WTC11 (cell line): ENCODE measurements at places on chromosomes 13 and 19.
A peak's percentile ranks its signal among the peaks of the same experiment; 100 is the strongest.

- peak; percentile 13 for DNase-seq
Observed at GRCh38 chr13:92677571-92677970, 549.0 kb upstream of the GPC6 start.

DNA sequence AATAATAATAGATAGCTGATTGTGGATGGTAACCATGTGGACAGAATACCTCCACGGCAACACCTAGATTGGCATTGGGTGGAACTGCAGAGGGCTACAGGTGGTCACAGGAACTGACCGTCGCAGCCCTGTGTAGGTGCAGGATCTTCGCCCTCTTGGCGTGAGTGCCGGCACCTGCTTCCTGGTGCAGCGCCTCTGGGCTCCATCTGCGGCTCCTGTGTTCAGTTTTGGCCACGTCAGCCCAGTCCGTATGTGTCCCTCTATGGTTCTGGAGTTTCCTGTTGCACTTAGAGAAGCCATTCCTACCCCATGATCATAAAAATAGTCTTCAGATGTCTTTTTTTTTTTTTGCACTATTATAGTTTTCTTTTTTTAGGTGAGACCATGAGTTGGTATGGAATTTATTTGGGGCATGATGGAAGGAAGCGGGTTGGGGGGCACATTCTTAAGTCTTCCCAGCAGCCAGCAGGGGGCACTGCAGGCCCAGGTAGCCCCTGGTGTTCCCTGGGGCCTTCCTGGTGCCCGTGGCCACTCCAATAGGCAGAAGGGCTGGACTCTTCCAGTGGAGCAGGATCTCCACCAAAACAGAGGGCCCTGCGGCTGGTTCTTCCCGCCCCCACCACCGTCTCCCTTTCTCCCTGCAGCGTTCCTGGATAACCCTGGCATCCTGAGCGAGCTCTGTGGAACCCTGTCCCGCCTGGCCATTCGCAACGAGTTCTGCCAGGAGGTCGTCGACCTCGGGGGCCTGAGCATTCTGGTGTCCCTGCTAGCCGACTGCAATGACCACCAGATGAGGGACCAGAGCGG lies 10.1 kb upstream of the SLC25A42 start:
- DNase-seq: peak; percentile 84

GRCh38 chr13:97506511-97506910 lies 72.5 kb downstream of the RAP2A start:
- DNase-seq: no peak

GRCh38 chr19:45919678-45920077 lies 5.1 kb upstream of the NANOS2 start:
- DNase-seq: no peak

GRCh38 chr13:109989686-109990085 lies 203.3 kb upstream of the IRS2 start:
- DNase-seq: no peak

- no peak for DNase-seq
Observed at GRCh38 chr13:74191410-74191809, 57.2 kb upstream of the KLF12 start.

DNA sequence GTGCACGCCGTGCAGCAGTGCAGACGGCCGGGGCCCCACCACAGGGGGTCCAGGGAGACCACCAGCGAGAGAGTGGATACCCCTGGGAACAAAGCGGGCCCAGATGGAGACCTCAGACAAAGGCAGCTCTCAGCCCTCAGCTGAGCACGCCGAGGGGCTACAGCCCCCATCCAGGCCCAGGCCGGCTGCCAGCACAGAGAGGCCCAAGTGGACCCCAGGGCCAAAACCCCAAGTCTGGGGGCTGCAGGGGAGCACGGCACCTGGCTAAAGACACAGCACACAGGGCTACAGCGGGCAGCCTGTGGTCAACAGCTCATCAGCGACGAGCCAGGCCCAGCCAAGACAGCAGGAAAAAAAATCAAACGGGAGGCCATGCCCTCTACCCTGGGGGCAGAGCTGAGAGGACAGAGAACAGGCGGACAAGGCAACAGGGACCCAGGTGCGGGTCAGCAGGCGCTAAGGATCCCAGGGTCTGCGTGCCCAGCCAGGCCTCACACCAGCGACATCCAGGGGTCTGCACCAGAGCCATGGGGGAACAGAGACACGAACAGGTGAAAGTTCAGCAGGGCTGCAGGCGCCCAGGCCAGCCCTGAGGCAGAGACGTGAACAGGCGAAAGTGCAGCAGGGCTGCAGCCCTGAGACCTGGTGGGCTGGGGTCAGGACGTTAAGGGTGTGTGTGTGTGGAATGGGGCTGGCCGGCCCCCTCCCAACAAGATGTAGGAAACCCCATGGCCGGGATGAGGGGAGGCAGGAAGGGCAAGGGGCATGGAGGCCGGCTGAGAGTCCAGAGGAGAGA lies 34.3 kb downstream of the RASA3 start:
- peak; percentile 9 for DNase-seq

- DNase-seq: no peak
Observed at GRCh38 chr19:49894879-49895565, 1.7 kb downstream of the IL4I1 start.

DNA sequence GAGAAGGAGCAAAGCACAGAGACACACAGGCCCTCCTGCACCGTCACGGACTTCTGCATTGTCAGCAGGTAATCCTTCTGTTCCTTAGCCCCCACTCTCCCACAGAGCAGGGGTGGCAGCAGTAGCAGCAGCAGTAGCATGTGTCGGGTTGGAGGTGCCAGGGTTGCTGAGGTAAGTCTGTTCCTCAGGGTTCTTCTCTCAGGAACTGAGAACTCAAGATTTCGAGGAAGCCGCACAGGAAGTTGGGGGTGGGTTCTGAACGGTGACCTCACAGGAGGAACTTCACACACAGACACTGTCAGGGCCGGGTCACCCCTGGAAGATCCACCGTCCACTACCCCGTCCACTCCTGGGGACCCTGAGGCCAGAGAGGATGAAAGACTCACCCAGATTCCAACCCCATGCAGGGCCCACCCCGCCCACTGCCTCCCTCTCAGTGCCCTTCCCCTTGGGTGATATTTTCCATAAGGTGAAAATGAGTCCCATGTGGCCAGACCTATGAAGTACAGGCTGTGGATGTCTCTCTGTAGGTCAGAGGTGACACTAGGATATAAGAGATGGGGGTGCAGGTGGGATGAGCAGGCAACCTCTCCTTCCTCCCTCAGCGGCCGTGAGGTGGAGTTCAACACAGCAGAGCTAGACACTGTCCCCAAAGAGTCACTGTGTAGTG lies at the start of gene SIGLEC12:
TSS of gene SIGLEC12 (minus strand) at position 207 of the 670 bp plus-strand sequence. CDS start at position 140, 67 bp downstream.
- DNase-seq: no peak

- no peak for DNase-seq
Observed at GRCh38 chr19:12985049-12985776, 10.1 kb upstream of the NFIX start.

GRCh38 chr19:22623841-22624221 lies 10.3 kb upstream of the ZNF492 start:
- no peak for DNase-seq

- no peak for DNase-seq
Observed at GRCh38 chr13:114229506-114229905, 5.2 kb upstream of the CDC16 start.

DNA sequence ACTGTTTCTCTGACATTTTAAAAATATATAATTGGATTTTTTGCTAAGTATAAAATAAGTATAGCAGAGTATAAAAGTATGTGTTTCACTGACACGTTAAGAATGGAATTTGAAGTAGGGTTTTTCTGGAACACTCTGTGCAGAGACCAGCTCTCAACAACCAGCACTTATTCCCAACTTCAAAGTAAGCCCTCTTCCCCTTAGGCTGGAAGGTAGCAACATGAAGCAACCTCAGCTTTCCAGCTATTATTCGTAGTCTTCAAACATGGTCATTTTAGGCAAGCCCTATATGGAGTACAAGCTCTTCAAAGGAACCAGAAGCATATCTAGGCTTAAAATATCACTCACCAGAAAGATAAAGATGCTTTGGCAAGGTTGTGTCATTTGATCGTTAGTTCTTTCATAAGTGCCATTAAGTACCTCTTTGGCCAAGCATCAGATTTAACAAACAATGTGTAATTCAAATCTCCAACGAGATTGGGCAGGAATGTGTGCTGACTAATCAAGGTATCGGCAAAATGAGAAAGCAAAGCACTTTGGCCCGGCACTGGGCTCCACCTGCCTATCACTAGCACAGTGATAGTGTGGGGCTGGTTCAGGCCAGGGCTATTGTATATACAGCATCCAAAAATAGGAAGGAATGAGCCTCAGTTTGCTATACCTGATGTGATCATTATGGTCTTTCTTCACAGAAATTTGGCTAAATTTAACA lies 95.9 kb upstream of the FREM2 start:
- DNase-seq: no peak

GRCh38 chr13:102038787-102039186 lies 363.1 kb downstream of the FGF14 start:
- no peak for DNase-seq

- DNase-seq: no peak
Observed at GRCh38 chr13:104841110-104841509, 1694.4 kb downstream of the EFNB2 start.

GRCh38 chr13:24505756-24506155 lies 6.8 kb downstream of the PARP4 start:
- DNase-seq: no peak

DNA sequence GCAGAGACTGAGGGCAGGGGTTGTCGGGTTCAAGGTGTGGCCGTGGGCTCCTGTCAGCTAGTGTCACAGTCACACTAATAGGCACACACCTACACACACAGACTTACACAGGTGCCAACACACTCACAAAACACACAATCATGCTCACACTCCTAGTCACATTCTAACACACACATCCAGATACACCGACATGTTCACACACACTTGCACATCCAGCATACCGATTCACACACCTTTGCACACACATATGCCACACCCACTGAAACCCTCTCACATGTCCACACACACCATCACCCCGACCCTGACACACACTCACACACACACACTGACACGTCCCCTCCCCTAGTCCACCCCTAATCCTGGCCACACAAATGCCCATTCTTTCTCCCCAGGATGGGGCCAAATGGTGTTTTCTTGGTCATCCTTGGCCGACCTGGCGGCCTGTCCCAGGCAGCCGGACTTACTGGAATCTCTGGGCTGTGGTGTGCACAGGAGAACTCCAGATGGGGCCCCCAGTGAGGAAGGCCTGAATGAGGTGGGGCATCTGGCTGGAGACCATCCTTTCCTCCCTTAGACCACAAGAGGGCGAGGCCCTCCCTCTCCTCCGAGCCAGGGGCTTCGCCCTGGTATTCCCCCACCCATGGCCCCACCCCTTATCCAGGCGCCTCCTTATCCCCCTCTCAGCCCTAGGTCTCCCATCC lies 19.1 kb upstream of the PNMA8B start:
- DNase-seq: no peak

- no peak for DNase-seq
Observed at GRCh38 chr13:92158346-92158745, 759.9 kb downstream of the GPC5 start.

DNA sequence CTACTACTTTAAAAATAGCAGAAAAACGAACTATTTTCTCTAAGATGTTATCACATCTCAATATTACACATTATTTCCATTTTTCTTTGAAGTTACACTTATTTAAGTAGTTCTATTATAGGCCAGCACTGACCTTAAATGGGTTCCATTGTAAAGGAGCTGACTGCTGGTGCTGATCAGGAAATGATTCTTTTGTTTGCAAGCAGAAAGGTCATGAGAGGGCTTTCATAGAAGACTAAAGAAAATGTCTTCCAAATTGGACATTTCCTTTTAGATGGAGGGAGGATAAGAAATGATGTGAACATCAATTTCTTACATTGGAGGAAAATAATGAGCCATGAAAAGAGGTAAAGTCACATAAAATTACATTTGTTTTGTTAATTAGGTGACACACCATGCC lies 96.2 kb downstream of the SUCLA2 start:
- DNase-seq: no peak

DNA sequence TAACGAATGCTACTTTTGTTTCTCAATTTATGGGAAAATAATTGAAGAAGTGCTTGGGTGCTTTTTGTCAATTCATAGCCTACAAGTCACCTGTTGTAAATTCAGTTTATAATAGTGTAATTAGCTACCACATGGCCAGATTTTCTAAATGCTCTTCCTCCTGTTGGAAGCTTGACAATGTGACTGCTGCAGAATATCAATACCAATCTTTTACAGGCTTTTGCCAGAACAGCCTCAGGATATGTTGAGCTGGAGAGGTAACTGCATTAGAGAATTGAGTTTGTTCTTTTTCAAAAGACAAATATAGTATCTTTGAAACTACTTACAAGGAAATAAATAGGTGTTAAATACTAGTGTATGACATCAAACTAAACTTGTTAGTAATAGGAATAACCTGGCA lies 277.8 kb downstream of the POU4F1 start:
- DNase-seq: no peak

GRCh38 chr13:109586509-109587346 lies 199.7 kb downstream of the IRS2 start:
- DNase-seq: no peak

- no peak for DNase-seq
Observed at GRCh38 chr13:41909506-41909905, 51.4 kb downstream of the VWA8 start.

GRCh38 chr13:97068151-97068550 lies 73.9 kb upstream of the OXGR1 start:
- DNase-seq: no peak
